CD4-positive, CD25-positive, alpha-beta regulatory T cell (primary cell): ENCODE measurements at places on chromosomes 6 and 20. TPM values are rescaled to one million over a fixed set of nuclear protein-coding genes. Genes with fewer than 3 reads are reported as not detected.

GRCh38 chr6:113862112-113862511, 5.0 kb downstream of the MARCKS start:
- no peak overlapping the region for H3K4me3 ChIP-seq
- no peak overlapping the region for H3K27ac ChIP-seq
- no peaks in the 10 kb centered on the region for H3K36me3 ChIP-seq
- DNase-seq = no peak
- peaks cover 25% of the 10 kb centered on the region for H3K4me1 ChIP-seq
- peaks cover 24% of the 10 kb centered on the region for H3K27me3 ChIP-seq

The CFAP61 gene
- not detected for total RNA-seq

DNA sequence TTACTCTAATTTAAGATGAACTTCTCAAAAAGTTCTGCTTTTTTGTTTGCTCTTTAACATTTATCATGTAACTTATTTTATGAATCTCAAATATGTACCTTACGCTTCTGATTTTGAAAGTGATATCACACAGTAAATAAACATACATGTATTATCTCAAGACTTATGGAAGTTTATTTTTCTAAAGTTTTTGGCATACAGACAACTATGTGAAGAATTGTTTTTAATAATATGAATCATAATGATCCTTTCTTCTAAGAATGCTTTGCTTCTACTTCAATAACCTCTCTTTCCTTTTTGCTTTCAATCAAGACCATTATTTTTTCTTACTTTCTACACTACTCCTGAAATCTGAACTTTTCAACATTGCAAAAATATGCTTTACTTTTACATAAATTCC, 816.4 kb downstream of the EYS start:
- no peaks in the 10 kb centered on the region for H3K4me1 ChIP-seq
- DNase-seq = no peak
- H3K27me3 ChIP-seq = no peaks in the 10 kb centered on the region
- no peak overlapping the region for H3K27ac ChIP-seq

GRCh38 chr6:87645080-87645479, 55.1 kb downstream of the ORC3 start:
- peak overlapping the region; percentile 52 for H3K27ac ChIP-seq
- peaks cover 4% of the 10 kb centered on the region for H3K4me1 ChIP-seq
- H3K27me3 ChIP-seq = no peaks in the 10 kb centered on the region
- peaks cover 3% of the 10 kb centered on the region for H3K36me3 ChIP-seq
- peak; percentile 69 for DNase-seq

The WTAP gene
- total RNA-seq = 177 TPM

GRCh38 chr6:112241820-112242429, 12.4 kb downstream of the LAMA4 start:
- H3K27me3 ChIP-seq = peaks cover 6% of the 10 kb centered on the region
- no peak overlapping the region for H3K27ac ChIP-seq
- H3K36me3 ChIP-seq = no peaks in the 10 kb centered on the region

- peaks cover 8% of the 10 kb centered on the region for H3K27me3 ChIP-seq
- H3K4me1 ChIP-seq = peaks cover 4% of the 10 kb centered on the region
- no peak for DNase-seq
- H3K4me3 ChIP-seq = no peak overlapping the region
These were observed 142.5 kb upstream of the SPACA1 start for GRCh38 chr6:87905101-87905641.

The GPX6 gene
- total RNA-seq = not detected
